ENCODE measurements at places on chromosomes 3 and 15.

DNA sequence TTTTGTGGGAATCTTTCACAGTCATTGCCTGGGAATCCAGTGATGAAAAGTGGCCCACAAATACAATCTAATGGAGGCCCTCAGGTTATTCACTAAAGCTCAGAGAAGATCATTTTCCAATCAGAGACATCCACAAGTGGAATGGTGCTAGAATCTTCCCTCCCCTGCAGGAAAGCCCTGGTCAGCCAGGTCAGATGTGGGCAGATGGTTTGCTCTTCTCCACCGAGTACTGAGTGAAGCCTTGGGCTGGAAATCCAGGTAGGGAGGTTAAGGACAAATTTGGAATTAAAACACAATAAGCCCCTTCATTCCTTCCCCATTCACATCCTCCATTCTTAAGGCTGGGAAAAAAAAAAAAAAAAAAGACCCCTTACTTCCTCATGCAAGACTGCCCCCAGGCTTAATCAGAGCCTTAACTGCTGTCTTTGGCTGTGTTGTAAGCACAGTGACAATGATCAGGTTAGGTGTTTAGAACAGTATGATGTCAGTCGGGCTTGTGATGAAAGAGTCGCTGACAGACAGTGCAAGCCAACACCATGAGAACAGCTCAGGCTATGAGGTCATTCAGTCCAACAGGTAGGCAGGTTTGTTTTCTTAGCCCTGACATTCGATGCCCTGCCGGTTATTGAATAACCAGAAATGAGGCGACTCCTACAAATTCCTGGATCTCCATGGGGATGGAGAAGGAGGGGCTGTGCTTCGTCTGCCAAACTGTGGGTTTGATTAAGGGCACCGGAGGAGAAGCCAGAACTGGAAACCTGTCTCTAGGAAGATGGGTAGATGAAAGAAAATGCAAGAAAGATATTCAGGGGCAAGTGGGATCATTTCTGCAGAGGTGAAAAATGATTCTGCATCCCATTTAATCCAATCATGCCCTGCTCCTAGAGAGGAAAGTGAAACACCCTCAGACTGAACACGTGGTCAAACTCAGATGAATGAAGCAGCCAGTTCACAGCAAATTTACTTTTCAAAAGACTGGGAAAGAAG is 23.5 kb upstream of the HES1 start:
- DNase-seq: no peak

- DNase-seq: no peak
Observed at GRCh38 chr15:35246451-35246850, 161.4 kb upstream of the NANOGP8 start.

DNA sequence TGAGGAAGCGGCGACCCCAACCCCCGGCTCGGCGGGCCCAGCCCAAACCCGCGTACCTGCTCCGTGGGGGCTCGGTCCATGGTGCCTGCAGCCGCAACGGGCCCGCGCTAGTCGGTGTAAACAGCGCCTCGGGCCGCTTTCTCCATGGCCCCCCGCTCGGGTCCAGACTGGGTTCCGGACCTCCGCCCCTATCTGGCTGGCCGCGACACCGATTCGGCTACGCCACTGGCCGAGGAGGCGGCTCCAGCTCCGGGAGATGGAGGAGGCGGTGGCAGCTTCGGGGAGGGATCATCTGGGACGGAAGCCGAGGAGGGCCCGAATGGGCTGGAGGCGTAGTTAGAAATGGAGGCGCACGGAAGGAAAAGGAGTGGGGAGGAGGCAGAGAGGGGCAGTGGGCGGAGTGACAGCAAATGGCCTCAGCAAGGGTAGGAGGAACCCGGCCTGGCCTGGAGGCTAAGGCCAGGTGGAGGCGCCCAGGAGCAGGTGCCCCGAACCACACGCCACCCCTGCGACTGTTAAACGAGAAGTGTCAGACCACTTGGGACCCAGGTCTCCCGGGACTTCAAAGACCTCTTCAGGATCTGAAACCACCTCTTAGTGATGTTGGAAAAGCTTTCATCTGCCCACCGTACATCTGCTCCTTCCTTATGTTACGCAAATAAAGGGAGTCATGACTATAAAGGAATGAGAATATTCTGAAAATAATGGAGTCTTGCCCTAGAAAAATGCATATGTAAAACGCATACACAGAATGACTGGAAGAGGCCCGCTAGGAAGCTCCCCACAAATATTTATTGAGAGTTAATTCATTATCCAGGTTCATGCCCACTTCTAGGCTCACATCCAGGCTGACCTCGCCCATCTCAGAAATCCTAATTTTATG is at the start of gene SECISBP2L:
Gene SECISBP2L (minus strand): TSS at position 227 of the 883 bp plus-strand sequence. CDS start 147 bp downstream, at position 80.
- DNase-seq: peak; percentile 82

- DNase-seq: no peak
Observed at GRCh38 chr15:60379525-60380274, 18.1 kb downstream of the ANXA2 start.

DNA sequence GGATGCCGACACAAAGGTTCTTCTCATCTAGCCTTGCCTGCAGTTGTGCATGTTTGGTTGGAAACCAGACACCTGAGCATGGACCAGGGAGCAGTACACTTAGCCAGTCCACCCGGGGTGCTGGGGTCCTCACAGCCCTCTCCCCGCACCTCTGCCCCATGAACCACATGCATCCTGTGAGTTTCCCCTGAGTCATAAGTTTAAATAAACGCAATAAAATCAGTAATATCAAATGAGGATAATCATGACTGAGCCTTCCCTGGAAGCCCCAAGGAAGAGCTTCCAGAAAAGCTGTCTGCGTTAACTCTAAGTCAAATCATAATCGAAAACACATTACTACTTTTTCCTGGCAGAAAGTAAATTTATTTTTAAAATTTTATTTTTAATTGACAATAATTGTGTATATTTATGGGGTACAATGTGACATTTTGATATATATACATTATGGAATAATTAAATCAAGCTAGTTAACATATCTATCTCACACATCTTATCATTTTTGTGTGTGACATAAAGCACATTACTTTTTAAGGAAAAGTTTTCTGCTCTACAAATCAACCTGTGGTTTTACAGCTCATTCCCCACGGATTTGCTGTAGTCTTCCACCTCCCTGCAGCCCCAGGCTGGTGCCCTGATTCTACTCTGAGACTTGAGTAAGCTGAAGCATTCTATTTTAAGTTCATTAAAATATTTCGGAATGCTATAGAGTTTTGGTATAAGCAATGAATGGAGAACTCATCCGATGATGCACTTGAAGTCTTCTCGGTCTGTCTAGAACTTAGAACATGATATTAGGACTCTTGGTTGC is 166.0 kb upstream of the EIF1B start:
- no peak for DNase-seq

Data from GM12891 (cell line).